Kidney epithelial cell (primary cell): ENCODE measurements at places on chromosomes 1 and 21.

DNA sequence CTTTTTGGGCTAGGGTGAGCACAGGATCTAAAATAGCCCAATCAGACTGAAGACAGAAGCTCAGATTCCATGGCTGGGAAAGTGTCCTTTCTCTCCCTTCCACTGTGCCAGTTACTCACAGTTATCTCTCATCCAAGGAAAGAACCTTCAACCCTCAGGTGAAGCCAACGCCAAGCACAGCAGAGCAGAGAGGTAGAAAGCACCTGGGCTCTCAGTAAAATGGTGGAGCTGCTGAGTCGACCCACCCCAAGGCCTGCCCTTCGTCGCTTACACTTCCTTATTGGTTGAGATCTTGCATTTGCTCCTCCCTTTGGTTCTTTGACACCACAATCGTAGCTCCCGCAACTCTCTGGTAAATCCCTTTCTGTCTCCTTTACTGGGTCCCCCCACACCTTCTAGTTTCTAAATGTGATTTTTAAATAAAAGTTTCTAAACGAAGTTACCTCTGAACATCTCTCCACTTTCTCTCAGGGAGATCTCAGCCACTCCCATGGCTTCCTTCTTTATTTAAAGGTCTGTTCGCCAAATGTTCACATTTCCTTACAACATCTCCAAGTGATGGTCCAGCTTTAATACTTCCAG, 27.5 kb upstream of the SLC30A1 start:
- DNase-seq = no peak

DNA sequence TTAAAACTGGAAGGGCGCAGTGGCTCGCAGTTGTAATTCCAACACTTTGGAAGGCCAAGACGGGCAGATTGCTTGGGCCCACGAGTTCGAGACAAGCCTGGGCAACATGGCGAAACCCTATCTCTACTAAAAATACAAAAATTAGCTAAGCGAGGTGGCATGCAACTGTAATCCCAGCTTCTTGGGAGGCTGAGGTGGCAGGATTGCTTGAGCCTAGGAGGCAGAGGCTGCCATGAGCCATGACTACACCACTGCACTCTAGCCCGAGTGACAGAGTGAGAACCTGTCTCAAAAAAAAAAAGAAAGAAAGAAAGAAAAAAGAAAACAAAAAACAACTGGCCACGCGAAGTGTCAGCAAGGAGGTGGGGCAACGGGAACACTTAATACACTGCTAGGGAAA, 6.3 kb downstream of the UBE2G2 start:
- DNase-seq = no peak

GRCh38 chr1:97307151-97307550, 585.6 kb downstream of the PTBP2 start:
- DNase-seq = no peak

DNA sequence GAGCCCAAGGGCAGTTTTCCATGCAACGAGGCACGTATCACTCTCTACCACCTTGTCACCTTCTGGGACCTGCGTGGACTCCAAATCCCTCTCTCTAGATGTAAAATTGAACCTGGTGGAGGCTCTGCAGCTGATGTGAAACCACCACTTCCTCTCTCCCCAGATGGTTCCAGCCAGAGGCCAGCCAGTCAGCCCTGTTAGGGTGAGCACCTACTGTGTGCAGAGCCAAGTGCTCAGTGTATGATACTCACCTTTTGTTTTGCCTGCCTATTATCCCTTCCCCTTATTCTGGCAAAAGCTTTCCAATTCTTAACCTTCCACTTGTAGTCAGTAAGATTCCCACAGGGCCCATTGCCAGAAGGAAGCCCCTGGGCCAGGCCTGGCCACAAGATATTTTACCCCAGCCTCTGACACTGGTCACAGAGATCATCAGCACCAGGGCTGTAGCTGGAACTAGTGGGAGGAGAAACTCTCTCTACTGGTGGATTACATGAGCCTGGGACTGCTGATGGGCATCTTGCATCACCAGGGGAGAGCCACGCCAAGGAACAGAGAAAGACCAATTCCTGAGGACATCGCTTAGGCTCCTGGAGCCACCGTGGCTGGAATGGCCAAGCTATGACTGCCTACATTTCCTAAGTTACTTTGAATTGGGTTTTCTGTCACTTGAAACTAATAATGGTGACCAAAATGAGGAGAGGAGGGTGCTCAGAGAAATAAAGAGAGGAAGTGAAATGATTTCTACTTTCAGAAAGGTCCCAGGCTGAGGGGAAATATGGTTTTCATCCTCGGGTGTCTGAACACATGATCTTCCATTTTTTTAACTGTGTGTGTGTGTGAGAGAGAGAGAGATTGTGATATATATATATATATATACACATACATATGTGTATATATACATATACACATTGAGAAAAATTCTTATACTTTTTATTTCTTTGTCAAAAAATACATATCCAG, 26.6 kb upstream of the RD3 start:
- DNase-seq = no peak

DNA sequence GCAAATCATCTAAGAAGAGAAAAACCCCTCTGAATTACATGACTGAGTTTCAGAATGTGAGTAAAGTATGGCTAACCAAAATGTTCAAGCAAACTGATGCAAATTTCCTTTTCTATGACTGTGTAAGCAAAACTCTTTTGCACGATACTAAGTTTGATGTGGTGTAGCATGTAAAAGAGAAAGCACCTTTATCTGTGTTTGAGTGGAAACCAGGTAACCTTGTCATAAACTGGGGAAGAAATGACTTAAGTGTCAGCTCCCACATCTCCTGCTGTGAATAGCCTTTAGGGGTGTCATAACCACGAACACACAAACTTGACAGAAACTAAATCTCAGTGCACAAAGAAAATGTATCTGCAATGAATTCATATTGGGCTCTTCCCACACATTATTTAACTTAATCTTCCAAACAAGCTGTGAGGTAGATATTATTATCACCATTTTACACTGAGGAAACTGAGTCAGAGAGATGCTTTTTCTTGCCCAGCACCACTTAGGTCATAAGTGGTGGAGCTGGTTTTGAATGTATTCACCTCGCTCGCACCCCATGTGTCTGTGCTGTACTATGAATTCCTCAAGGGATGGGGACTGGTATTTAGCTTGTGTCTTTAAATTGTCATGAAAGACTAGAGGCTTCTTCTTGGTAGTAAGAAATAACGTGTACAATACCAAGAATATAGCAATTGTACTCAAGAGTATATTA, 32.9 kb upstream of the IL12RB2 start:
- DNase-seq = no peak

DNA sequence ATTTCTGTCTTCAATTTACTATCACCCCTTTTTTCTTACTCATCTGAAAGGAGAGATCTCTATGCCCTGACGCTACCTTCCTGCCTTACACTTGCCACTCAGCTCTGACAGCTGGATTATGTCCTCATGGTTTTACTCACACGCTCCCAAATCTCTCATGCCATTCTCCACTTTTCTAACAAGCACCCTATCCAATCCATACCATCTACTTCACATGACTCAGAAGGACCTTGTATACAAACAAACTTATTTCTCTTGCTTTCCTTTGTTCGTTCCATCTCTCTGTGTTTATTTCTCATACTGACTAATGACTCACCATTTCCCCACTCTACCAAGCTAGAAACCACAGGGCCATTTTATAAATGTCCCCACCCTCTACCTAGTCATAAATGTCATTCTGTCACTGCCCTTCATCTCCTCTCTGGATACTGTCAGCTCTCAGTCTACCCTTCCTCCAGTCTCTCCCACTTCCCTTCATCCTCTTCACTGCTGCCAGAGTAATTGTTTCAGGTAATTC, 87.3 kb downstream of the USP24 start:
- no peak for DNase-seq

- no peak for DNase-seq
Observed at GRCh38 chr21:15430023-15430422, 299.8 kb upstream of the USP25 start.

- DNase-seq = no peak
Observed at GRCh38 chr1:181318022-181318857, 165.1 kb upstream of the CACNA1E start.
